ENCODE measurements at places on chromosomes 3 and 15. TPM values are rescaled to one million over a fixed set of nuclear protein-coding genes. Genes with fewer than 3 reads are reported as not detected.
A peak's percentile ranks its signal among the peaks of the same experiment; 100 is the strongest.

IL17RE gene
- total RNA-seq = 5.5 TPM

TPRG1 gene
- total RNA-seq = 1.5 TPM

DNA sequence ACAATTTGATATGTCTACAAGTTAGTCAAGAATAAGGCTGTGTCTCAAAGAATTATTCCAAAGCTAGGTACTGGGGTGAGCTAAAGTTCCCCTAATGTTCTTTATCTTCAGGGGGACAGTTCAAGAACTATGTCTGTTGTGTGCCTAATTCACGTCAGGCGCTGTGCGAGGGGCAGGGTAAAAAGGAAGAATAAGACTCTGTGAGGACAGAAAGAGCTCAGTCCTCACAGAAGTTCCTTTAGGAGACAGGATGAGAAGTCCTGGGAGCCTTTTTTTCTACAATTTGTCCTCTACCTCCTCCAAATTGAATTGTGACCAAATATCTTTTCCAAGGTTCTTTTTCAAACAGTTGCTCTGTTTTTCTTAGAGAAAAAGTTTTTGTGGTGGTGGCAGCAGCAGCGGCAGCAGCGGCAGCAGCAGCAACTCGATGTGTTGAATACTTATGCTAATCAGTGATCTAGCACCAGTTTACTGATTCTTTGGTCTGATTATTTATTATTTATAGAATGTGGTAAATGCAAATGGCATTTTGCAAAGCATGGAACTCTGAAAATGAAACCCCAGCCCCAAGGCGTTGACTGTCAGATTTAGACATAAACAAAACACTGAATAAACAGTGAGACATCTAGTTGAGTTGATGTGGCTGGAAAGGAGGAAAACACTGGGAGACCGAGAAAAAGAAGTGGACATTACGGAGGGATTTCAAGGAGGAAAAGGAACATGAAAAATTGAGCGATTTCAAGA is 88.6 kb downstream of the GTPBP8 start:
- DNase-seq = no peak
- H3K36me3 ChIP-seq = no peaks in the 10 kb centered on the region
- no peak overlapping the region for H3K4me3 ChIP-seq
- H3K4me1 ChIP-seq = peaks cover 6% of the 10 kb centered on the region

- no peaks in the 10 kb centered on the region for H3K36me3 ChIP-seq
- H3K4me3 ChIP-seq = no peak overlapping the region
- no peak overlapping the region for H3K27ac ChIP-seq
- no peaks in the 10 kb centered on the region for H3K4me1 ChIP-seq
- no peak for DNase-seq
- H3K27me3 ChIP-seq = no peaks in the 10 kb centered on the region
Measured at GRCh38 chr3:20572473-20572872, 386.5 kb upstream of the SGO1 start.

DNA sequence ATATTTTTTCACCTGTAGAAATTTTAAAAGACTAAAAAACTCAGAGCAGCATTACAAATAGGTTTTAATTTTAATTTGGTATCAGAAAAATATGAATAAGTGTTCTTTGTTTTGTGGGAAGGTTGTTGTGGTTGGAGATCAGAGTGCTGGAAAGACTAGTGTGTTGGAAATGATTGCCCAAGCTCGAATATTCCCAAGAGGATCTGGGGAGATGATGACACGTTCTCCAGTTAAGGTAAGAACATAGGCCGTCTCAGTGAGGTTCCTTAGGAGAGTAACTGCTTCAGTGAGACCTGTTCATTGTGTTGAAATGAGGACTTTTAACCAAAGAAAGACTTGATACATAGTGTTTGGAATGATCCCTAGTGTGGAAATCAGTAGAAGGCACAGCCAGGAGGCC is 44.8 kb downstream of the OPA1 start:
- H3K4me3 ChIP-seq = no peak overlapping the region
- H3K27ac ChIP-seq = no peak overlapping the region
- peak; percentile 18 for DNase-seq
- H3K27me3 ChIP-seq = no peaks in the 10 kb centered on the region
